ENCODE measurements at places on chromosomes 5 and 9.

DNA sequence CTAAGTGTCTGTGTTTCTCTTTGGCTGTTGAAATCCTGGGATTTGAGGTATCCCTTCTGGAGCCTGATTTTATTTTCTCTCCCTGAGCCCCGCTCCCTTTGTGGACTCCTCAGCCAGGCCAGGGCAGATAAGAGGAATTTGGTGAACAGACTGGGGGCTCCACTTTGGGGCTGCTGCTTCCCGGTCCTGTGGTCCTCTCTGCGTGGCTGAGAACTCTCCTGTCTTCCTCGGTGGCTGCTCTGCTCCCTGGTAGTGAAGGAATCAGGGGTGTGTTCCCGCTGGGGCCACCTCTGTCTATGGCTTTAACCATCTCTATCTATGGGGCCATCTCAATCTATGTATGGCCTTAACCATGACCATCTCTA lies 71.7 kb upstream of the SH3PXD2B start:
- DNase-seq = no peak

- DNase-seq = no peak
These were observed 39.3 kb downstream of the EPB41L4A start for GRCh38 chr5:112379542-112380325.

DNA sequence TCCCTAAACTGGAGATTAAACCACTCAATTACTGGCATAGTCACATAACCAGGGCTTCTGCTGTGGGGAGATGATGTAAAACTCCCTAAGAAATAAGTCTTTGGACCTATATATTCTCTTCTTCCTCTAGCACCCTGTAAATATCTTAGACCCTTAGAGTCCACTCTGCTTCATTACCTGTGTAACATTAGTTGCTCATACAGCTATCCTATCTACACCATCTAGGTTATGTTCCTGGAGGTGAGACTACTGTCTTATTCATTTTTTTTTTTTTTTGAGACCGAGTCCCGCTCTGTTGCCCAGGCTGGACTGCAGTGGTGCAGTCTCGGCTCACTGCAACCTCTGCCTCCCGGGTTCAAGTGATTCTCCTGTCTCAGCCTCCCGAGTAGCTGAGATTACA lies 9.6 kb upstream of the TICAM2 start:
- no peak for DNase-seq

DNA sequence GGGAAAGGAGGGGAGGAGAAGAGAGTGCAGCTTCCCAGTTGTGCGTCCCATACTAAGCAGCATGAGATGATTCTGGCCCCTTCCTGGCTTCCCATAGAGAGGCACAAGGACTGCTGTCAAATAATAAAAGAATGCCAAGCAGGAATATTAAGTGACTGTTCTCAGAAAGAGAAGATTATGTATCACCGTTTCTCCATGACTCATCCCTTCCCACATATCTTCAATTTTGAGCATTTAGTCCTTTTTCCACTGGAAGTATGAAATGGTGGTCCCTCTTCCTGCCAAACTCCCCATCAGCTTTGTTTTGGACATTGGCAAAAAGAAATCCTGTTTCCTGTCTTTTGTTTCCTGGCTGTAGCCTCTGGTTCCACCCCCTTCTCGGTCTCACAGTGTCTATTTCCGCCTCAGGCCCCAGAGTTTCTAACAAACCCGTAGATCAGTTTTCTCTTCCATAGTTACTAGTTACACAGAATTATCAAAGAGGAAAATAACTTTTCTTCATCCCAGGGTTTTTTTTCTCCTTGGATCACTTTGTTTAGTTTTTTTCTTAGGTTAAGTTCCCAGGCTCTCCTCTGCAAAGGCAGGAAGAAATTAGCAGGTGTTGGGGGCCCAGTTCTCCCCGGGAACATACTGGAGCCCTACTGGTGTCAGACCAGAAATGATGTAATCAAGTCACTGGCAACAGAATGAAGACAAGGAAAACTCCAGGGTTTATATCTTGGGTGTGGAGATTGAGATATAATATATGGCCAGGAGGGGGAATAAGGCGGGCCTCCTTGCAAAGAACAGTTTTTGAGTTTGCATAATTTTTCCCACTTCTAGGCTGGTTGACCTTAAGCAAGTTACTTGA lies 26.4 kb upstream of the ARHGAP26 start:
- DNase-seq = peak; percentile 35

GRCh38 chr5:143241892-143242291 lies 161.6 kb downstream of the NR3C1 start:
- peak; percentile 64 for DNase-seq

DNA sequence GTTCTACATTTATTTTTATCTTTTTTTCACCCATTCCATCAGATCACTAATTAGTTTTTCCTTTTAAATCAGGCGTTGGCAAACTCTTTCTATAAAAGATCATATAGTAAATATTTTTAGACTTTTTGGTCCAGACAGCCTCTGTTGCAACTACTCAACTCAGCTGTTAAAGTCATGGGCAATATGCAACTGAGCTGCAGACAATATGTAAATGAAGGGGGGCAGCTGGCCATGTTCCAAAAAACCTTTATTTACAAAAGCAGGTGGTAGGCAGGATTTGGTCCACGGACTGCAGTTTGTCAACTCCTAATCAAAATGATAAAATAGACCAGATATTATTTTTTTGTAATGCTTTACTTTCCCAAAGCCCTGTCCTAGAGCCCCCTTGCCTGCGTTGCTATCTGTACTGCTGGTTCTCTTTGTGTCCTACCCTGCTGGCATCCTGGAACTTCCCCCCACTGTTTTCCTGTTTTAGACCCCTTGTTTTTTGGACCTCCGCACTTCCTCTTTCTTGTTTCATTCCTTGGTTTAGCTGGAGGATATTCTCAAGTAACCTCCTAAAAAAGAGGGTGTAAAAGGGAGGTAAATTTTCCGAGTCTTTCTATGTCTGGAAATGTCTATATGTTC lies 24.7 kb upstream of the TNFSF8 start:
- no peak for DNase-seq

GRCh38 chr5:130270786-130271185 lies 366.5 kb downstream of the CHSY3 start:
- DNase-seq = no peak

- peak; percentile 63 for DNase-seq
These were observed 4.5 kb downstream of the REEP5 start for GRCh38 chr5:112917453-112917995.

GRCh38 chr5:110354311-110354710 lies 372.2 kb downstream of the TMEM232 start:
- peak; percentile 87 for DNase-seq

GRCh38 chr5:108642170-108642906 lies 105.4 kb upstream of the FER start:
- DNase-seq = peak; percentile 63

- DNase-seq = peak; percentile 3
These were observed 34.2 kb upstream of the TRPC7 start for GRCh38 chr5:136399527-136399926.

DNA sequence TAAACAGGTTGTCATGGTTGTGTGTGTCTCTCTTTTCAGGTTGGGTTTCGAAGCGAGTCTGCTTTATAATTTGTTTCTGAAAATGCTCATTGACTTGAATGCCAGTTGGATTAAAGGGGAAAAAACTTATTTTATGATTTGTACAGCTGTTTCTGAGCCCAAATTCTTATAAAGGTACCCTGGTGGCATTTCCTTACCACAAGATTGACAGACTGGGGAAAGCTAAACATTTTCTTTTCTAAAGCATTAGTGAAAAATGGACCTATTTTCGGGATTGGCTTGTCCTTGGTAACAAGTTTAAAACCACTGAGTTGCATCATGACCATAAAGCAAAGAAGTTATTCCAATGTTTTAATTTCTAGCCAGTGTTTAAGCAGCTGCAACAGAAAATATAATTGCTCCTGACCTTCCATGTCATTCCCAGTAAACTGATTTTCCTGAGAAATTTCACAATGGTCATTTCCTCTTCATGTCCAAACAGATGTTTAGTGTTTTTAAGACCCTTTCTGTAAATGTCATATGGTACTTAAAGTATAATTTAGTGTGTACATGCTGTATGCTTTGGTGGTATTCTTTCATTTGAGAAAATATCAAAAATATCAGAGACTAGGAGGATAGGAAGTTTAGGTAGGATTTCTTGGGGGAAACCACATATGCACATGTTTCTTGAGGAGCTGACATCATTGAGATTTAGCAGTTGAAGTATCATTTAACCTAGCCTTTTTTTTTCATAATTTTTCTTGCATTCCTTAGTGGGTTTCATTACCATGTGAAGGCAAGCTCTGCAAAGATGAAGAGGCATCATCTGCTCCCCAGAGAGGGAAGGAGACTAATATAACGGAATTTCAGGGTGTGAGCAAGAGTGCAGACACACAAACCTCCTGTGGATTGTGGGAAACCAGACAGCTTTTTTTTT lies 667.1 kb upstream of the RGMB start:
- peak; percentile 94 for DNase-seq

DNA sequence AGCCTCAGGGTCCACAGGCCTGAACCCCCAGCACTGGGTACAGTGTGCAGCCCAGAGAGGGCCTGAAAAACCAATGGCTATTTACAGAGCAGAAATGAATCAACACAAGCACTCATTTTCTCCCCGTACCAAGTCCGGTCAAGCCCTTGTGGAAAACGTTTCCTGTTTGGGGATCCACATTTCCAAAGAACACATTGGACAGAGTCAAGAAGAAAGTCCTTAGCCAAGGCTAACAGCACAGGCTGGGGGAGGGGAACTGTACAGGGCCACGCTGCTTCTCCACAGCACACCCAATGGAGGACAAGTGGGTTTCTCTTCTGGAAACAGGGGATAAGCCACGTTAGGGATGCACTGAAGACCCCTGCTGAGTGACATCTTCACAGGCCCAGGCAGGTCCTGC lies 62.3 kb downstream of the NSUN2 start:
- no peak for DNase-seq

DNA sequence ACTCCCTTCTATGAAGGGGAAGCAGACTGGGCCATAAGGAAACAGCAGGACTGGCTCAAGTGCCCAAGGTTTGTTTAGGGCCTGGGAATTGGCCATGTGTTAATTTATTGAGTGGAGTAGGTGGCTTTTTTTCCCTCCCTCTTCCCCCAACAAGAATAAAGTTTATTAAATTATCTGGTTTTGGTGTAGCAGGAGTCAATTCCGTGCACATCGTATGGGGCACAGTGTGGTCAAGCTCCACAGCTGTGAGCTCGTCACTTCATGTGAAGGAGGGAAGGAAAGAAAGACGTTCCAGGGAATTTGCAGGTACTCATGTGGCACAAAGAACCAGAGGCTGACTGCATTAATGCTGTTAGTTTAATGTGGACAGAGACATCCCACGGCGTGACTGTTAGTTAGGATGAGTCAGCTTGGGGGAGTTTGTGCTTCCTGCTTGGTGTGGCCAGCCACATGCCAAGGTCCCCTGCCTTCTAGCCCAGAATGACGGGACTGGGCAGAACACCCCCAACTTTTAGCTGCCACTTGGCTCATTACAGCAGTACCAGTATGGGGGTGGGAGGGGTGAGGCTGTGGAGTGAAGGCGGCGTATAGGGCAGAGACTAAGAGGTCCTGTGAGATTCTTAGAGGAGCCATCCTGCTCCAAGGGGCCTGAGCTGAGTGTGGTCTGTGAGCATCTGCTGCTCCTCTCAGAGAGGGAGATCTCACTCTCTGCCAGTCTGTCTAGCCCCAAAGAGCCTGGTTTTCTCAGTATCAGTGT lies 33.2 kb downstream of the CSF1R start:
- DNase-seq = peak; percentile 70

- no peak for DNase-seq
These were observed 18.3 kb downstream of the DOCK2 start for GRCh38 chr5:169655353-169655752.

DNA sequence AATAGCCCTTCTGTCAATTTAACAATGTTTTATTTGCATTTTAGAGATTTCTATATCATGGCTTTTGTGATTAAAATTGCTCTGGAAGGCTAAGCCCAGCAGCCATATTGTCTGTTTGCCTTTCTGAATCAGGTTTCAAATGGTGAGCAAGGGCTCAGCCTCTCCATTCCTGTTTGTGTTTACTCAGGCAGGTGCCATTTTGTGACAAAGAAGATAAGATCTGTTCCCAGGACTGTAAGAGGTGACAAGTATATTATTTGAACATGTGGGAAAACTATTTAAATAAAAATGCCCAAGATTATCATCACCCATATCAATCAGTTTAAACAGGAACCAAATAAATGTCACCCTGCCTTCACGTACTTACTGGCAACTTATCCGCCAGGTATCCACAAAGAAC lies 641.3 kb upstream of the KLF4 start:
- no peak for DNase-seq

DNA sequence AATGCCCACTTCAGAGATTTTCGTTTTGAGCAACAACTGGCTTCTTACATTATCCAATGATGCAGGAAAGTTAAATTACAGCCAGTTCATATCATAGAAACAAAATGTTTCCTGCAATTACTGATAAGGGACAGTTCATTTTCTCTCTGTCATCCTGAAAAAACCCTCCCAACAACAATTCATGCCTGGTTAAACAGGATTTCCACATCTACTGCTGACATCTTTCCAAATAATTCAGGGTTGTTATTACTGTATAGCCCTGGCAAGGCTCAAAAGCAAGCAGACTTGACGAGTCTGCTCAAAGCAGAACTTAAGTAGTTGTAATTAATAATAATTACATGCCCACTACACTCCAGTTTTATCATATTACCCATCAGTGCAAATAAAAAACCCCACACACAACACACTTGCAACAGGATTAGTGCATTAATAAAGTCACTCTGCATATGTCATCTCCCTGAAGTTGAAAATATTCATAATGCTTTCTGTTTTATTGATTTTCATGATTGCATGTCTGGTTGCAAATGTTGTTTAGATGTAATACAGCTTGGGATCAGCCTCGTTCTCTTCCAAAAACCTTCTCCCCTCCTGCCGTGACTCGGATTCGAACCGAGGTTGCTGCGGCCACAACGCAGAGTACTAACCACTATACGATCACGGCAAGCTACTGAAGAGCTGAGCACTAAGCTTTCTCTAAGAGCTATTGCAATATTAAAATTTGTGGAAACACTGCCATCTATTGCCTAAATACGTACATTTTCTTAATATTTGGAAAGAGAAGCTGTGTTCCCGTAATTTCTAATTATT lies 119.6 kb upstream of the NFIB start:
- peak; percentile 63 for DNase-seq

DNA sequence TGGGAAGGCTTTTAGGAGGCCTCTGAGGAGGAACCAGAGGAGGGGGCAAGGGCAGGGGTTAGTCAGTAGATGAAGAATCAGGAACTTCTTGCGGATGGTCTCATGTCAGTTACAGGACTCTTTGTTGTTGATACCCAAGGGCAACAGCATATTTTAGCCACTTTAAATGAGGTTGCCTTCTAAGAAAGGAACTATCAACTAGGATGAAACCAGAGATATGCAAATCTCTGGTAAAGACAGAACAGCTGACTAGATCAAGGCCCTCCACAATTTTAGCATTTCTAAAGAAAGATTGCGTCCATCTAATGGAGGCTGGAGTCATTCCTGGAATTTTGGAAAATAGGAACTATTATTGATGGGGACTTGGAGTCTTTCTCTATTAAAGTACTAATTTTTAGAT lies 57.7 kb upstream of the KLF4 start:
- DNase-seq = no peak

- DNase-seq = peak; percentile 75
These were observed 266.6 kb upstream of the GAS1 start for GRCh38 chr9:87213948-87214347.

GRCh38 chr9:91395106-91395552 lies 28.5 kb downstream of the NFIL3 start:
- DNase-seq = peak; percentile 26

Measured in fibroblast of skin of abdomen (primary cell).